ENCODE measurements at places on chromosomes 11 and 22.

- DNase-seq = no peak
These were observed 533.1 kb upstream of the TENM4 start for GRCh38 chr11:79973721-79974617.

GRCh38 chr11:61026121-61027031, 54.9 kb downstream of the CD6 start:
- DNase-seq = peak; percentile 49

GRCh38 chr11:59173964-59174663, 2.2 kb downstream of the DTX4 start:
- peak; percentile 12 for DNase-seq

DNA sequence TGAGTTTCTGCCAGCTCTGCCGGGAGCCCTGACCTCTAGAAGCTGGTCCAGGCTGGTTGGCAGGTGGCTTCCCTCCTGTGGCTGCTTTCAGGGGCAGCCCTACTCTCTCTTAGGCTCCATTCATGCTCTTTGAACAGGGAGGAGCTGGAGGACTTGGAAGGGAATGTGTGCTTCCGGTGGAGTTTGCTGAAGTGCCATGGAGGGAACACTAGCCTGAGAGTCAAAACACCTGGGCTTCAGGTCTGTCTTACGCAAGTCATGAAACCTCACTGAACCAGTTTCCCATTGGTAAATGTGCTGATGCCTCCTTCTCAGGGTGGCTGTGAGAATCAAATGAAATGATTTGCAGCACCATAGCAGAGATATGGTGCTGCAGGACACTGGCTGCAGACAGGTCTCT, 224.5 kb downstream of the KIRREL3 start:
- DNase-seq = no peak

- DNase-seq = no peak
These were observed 32.3 kb downstream of the ST14 start for GRCh38 chr11:130191896-130192295.

DNA sequence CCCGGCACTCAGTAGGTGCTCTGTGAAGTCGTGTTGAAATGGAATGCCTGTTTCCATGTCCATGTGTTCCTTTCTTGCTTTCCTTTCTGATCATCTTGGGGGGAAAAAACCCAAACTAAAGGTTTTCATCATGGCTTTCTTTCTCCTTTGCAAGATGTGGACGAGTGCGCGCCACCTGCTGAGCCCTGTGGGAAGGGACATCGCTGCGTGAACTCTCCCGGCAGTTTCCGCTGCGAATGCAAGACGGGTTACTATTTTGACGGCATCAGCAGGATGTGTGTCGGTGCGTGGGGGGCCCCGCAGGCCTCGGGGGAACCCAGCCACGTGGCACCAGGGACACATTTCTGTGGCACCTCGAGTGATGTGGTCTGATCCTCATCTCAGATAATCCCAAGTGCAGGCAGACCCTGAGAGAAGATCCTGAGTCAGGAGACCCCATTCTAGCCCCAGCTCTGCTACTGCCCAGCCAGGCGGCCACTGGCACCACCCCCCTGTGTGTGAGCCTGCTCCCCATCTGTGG, 39.4 kb downstream of the FBLN1 start:
- no peak for DNase-seq

- DNase-seq = no peak
These were observed 305.9 kb downstream of the CADM1 start for GRCh38 chr11:115198321-115198741.
